ENCODE measurements at places on chromosomes 16 and 17. TPM values are rescaled to one million over a fixed set of nuclear protein-coding genes. Genes with fewer than 3 reads are reported as not detected.

GRCh38 chr17:80365001-80365965, 49.7 kb upstream of the ENDOV start:
- DNase-seq: no peak

DNA sequence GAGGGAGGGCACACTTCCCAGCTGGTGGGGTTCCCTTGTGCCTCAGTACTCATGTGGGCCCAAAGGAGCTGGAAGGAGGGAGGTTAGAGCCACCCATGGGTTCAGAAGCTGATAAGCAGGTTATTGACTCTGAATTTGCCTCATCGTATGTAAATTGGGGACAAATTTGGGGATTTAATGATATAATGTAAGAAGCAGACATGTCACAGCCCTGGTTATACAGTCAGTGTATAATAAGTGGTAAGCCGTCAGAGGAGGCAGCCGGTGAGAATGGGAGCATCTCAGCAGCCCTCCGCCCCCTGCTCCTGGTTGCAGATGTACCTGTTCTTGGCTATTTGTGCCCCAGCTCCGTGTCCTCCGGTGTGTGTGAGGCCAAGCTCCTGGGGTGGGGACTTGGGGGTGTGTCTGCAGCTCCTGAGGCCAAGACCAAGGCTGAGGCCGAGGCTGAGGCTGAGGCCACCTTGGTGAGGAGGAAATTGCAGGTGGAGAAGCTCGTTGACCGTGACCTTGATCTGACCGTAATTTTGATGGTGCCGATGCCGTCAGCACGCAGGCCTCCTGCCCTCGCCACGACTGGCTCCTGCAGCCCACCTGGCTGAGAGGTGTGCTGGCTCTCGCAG, 288.1 kb downstream of the SEC14L1 start:
- no peak for DNase-seq

GRCh38 chr17:38326996-38327792, 16.6 kb downstream of the GPR179 start:
- DNase-seq: no peak

- DNase-seq: no peak
Observed at GRCh38 chr17:36498560-36499300, 12.2 kb downstream of the ZNHIT3 start.

GRCh38 chr17:16438173-16438556, 22.8 kb downstream of the TRPV2 start:
- DNase-seq: no peak

- no peak for DNase-seq
Observed at GRCh38 chr17:43574348-43574747, 28.2 kb upstream of the ETV4 start.

DNA sequence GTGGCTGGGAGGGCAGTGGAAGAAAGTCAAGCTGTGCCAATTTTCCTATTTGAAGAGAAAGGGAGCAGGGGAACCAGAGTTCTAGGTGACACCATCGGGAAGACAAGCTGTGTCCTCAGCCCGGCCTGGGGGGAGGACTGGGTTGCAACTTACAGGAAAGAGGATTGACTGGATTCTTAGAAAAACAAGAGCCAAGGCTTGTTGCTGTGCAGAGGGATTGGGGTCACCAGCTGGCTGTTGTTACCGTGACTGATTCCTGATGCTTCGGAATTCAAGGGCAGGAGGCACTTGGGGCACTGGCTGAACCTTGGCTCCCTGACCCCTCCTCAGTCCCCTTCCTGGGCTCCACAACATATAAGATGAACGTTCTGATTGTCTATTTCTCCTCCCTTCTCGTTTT, 16.8 kb upstream of the MMP2 start:
- DNase-seq: no peak

- DNase-seq: no peak
Observed at GRCh38 chr17:31537565-31538011, 146.1 kb downstream of the RAB11FIP4 start.

DNA sequence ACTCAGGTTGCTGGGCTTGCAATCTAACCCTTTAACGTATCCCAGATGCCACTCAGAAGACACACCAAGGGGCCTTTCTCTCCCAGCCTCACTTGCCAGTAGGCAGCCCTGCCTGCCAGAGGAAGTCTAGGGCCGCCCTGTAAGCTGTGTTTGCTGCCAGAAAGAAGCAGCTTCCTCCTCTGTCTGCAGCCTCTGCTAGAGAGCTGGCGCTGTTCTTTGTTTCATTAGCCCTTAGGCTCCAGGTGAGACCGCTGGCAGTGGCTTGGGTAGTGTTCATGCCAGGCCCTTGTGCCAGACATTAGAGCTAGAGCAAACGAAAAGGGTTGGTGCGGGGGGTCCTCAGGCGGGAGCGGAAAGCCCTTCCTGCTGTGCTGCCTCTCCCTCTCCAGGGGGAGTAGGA, 8.9 kb downstream of the CTRL start:
- no peak for DNase-seq

DNA sequence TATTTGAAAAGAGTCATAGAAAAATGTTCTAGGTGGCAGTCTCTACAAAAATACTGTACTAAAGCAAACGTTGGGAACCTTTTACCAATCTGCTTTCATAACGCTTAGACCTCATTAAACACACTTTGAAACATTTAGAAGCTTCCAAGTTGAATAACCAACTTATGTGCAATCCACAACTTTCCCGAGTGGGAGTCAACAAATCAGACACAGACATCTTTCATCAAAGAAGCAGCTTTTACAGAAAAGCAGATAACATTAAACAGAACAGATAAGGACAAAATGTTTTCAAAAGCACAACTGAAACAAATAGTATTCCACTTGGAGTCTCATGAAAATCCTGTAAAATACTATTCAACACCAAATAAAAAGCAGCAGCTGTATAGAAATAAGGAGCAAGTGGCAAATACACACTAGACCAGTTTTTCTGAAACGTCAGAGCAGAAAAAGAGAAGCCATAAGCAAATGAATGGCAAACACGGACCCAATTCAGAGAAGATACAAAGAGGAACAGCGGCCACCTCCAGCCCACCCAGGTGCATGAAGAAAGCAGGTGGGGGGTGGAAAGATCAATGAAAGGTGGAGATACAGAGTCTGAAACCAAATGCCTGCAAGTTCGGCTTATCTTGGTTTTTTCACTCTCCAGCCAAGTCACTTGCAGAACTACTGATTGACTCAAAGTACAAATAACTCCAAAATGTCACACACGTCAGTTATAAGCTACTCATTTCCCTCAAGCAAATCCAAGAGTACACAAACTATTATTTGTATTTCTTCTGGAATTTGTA, 18.4 kb upstream of the FBF1 start:
- no peak for DNase-seq

DNA sequence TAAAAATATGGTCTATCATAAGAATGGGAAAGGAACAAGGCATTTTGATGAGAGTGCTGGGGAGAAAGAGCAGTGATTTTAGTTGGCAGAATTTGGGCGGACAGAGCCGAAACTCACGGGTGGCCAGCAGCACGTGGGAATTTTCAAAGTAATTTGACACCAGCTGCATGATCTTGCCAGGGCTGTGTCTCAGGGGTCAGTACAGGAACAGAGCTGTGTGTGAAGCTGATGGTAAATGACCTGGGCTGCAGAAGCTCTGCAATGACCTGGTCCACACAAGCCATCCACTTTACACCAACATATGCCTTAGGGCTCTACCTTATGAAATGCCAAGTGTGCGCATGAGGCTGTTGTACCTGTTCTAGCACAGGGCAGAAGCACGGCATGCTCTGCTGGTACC, 112.0 kb downstream of the ZFHX3 start:
- no peak for DNase-seq

GRCh38 chr16:69465881-69466280, 41.5 kb downstream of the CYB5B start:
- no peak for DNase-seq

- no peak for DNase-seq
Observed at GRCh38 chr17:8574687-8575086, 55.8 kb downstream of the MYH10 start.

CDH11 gene
- 114 TPM for total RNA-seq

LRRC75A gene
- 2.1 TPM for total RNA-seq

ITGAD gene
- total RNA-seq: not detected

NAGPA gene
- 59.9 TPM for total RNA-seq
